ENCODE measurements at places on chromosomes 7 and 10.

DNA sequence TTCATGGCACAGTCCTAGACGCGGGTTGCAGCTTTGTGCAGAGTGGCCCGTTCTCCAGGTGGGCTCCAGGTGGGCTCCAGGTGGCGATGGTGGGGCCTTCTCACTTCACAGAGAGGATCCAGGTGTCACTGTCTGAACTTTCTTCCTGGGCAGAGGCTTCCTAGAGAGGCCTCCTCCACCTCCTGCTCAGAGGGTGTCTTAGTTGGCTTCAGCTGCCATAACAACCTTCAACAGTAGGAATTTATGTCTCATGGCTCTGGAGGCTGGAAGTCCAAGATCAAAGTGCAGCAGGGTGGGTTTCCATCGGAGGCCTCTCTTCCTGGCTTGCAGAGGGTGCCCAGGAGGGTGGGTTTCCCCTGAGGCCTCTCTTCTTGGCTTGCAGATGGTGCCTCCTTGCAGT lies 125.1 kb downstream of the GLRX3 start:
- no peak for DNase-seq

DNA sequence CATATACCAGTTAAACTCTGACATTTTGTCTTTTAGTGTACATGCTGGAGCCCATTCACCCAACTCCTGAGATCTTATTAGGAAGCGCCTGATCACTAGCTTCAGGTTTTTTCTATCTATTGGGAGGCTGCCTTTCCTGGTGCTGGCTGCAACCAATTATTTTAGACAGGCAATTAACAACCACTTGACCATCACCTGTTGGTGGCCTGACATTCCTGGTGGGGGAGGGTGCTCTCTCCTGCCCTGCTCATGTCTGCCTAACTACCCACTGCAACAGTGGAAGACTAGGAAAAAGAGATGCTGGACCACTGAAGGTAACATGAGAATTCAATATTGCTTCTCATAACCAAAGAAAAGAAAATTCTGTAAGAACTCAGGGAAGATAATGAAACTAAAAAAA lies 190.3 kb upstream of the GRM3 start:
- no peak for DNase-seq

- DNase-seq = no peak
Observed at GRCh38 chr10:121036431-121036830, 185.3 kb downstream of the WDR11 start.

GRCh38 chr7:146858690-146859089 lies 742.1 kb downstream of the CNTNAP2 start:
- no peak for DNase-seq

DNA sequence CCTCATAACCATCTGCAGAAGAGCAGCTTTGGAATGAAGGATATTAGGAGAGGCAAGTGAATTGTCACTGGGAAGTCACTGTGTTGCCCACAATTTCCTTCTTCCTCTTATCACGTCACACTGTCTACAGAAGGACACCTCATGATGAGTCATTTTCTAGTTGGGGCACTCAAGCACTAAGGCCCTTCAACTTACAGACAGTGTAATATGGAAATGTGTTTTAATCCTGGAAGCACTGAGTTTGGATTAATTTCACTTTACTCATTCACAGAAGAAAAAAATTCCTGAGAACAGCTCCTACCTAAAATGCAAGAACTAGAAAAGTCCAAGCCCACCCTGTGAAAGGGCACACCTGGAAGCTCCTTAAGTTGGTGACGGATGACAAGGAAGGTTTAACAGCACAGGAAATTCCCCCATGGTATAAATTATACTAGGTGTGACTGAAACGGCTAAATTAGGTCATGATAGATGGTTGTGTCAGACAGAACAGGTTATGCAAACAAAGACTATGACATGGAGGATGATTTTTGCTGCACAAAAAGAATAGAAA lies 56.6 kb downstream of the PARD3 start:
- DNase-seq = no peak

DNA sequence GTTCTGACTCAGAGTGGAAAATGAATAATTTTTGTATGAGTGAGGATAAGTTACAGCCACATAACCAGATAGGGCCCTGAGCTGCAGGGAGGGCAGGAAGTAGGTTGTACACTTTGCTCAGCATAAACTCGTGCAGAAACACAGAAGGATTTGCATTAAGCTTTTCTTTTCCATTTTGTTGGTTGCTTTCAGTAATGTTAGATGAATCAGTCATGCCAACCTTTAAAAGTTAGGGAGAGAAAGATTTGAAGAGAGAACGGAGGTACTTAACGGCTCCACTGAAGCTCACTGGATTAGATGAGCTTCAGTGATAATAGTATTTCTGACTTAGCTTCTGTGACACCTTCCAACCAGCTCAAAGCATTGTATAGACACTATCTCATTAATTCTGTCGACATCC lies 348.1 kb downstream of the GATA3 start:
- DNase-seq = no peak

- DNase-seq = no peak
Observed at GRCh38 chr7:92747041-92747835, 89.1 kb downstream of the CDK6 start.

GRCh38 chr10:97259119-97259518 lies 33.3 kb downstream of the ARHGAP19 start:
- DNase-seq = no peak

GRCh38 chr10:127115100-127115499 lies 81.3 kb downstream of the INSYN2A start:
- no peak for DNase-seq

DNA sequence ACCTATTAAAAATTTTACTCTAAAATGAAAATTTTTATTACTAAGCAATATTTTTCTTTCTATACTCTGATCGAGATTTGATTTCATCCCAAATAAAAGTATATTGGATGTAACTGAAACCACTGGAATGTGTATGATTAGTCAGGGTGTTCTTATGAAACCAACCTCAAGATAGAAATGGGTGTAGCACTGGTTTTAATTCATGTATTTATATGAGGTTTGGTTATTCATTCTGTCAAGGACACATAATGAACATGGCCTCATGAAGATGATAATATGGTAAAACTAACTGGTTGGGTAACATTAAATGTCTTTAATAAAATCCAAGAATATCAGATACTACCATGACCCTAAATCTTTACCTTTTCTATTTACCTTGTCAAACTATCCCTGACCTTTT lies 197.7 kb downstream of the SEMA3A start:
- no peak for DNase-seq

DNA sequence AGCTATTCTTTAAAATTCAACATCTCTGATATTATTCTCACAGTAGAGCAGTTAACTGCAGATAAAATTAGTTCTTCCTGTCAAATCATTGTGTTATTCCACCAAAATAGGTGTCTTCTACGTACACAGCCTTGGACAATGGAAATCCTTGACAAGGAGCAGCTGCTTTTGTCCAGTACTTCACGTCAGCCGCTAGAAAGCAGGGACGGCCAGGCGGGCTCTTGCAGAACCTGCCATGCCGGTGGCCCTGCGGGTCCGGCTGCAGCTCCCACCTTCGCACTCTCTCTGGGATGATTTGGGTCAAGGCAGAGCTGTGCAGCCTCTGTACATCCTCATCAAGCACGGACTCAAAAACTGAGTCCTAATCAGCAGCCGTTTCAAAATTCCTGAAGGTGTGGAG lies 2.2 kb upstream of the FOXI2 start:
- DNase-seq = no peak

DNA sequence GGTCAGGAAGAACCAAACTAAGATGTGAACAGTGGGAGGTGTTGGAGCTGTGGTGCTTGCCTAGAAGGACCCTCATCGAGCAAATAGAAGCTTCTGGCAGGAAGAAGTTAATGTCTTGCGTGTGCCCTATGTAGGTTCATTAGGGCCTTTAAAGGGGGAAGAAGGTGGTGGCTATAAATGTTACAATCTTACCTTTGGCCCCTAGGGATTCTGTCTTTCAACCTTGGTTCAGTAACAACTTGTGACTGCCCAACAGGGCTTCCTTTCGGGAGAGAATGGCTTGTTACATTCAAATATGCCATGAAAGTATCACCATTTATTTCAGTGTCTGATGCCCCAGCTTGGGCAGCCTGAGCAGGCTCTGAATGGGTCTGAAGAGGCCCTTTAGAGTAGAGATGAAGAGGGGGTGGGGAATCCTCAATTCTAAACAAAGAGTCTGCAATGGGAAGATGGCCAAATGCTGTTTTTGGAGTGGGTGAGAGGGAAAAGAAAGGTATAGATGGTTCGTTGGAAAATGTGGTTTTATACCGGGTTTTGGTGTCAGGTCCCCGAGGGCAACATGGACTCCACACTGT lies 108.0 kb downstream of the TCF7L2 start:
- no peak for DNase-seq

GRCh38 chr7:86720306-86720705 lies 76.6 kb downstream of the GRM3 start:
- DNase-seq = no peak

DNA sequence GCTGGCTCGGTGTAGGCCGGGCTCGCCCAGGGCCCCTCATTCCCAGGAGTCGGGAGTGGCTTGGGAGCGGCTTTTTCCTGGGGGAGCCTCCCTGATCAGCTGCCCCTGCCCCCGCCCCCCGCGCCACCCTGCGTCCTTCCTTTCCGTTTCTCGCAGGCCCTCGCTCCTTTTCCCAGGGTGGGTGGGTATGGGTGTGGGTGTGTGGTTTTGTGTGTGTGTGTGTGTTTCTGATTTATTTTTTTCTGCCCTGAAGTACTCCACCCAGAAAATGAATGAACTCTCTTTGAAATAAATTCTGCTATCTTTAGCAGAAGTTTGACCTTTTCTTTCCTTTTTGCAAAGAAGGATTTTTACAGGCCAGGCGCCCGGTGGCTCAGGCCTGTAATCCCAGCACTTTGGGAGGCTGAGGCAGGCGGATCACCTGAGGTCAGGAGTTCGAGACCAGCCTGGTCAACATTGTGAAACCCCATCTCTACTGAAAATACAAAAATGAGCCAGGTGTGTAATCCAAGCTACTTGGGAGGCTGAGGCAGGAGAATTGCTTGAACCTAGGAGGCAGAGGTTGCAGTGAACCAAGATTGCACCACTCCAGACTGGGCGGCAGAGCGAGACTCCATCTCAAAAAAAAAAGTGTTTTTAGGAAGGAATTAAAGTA lies 30.0 kb upstream of the AP5Z1 start:
- no peak for DNase-seq

- no peak for DNase-seq
Observed at GRCh38 chr10:18472977-18473376, 178.4 kb downstream of the NSUN6 start.

- no peak for DNase-seq
Observed at GRCh38 chr10:105585753-105586152, 944.7 kb downstream of the SORCS3 start.
